Fibroblast of skin of right quadriceps (primary cell): ENCODE measurements at places on chromosomes 2 and 18.

DNA sequence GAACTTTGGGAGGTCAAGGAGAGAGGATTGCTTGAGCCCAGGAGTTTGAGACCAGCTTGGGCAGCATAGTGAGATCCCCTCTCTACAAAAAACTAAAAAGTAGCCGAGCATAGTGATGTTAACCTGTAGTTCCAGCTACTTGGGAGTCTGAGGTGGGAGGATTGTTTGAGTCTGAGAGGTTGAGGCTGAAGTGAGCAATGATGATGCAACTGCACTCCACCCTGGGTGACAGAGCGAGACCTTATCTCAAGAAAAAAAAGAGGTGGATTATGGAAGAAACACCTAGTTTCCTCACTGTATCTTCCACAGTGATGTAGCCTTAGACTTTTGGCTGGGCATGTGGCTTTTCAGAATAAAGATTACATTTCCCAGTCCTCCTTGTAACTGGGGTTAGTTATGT is 237.2 kb upstream of the SPRED2 start:
- DNase-seq = no peak

- no peak for DNase-seq
Measured at GRCh38 chr2:71615767-71616730, 162.7 kb downstream of the DYSF start.

- no peak for DNase-seq
Measured at GRCh38 chr18:38459131-38459994, 893.8 kb upstream of the CELF4 start.

GRCh38 chr2:172843902-172844715 is 108.5 kb downstream of the RAPGEF4 start:
- DNase-seq = no peak

GRCh38 chr2:102256874-102257462 is 54.4 kb upstream of the IL1RL1 start:
- no peak for DNase-seq

DNA sequence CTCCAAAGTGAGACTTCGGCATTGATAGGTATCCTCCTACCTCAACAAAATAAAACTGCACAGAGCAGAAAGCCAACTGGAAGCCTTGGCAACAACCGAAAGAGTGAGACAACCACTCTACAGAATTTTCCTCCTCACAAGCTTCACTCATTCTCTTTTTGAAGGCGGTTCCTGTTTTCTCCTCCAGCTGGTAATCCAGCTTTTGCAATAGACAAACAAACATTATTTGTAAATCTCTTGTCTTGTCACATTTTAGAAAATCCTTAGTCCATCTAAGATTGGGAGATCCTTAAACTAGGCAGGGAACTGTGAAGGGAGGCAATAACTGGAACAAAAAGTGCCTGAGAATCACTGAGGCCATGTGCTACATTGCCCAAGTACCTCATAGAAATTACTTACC is 332.4 kb downstream of the BCL11A start:
- no peak for DNase-seq

- peak; percentile 30 for DNase-seq
Measured at GRCh38 chr2:32739664-32740063, 111.8 kb downstream of the TTC27 start.

DNA sequence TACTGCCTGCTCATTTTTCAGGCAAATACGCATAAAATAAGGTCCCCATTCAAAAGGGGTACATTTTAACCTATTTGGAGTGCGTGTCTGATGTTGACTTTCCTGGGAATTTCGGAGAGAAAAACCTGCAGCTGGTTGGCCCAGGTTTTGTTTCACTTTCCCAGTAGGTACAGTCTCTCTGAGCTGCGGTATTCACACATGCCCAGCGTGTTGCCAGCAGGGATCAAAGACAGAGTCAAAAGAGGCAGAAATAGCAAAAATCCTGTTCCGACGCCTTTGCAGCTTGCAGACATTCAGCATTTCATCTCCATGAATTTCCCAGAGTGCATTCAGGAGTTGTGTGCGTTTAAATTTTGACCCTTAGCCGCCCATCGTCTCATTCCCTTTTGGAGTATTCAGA is 855.4 kb upstream of the CELF4 start:
- DNase-seq = no peak

- DNase-seq = no peak
Measured at GRCh38 chr18:58630071-58630470, 1.2 kb upstream of the ALPK2 start.

DNA sequence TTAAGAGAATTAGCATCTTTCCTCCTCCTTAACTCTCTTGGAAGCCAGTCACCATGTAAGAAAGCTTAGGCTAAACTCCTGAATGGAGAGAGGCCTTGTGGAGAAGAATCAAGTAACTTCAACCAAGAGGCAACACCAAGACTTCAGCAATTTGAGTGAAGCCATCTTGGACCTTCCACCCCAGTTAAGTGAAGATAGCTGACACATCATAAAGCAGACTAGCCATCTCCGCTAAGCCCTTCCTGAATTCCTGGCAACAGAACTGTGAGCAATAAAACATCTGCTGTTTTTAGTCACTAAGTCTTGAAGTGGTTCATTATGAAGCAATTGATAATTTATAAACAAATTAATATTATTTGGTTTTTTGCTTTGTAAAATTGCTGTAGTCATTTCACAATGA is 1.5 kb upstream of the ZNF397 start:
- DNase-seq = no peak

- no peak for DNase-seq
Measured at GRCh38 chr18:68409576-68409975, 305.3 kb downstream of the TMX3 start.

DNA sequence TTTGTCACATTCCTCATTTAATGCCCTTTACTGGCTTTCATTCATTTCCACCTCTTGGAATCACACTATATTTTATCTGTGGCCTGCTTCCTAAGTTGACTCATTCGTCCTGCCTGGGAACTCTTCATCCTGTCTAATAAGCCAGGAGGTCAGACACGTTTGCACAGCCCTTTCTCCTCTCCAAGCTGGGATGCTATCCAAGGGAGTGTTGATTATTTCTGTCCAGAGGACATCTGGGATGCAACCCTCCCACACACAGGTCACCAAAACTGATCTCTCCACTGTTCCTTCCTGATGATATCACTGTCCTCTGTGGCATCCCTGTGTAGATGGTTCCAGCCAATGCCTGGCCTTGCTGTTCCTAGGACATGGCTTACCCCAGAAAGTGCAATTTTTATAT is 79.8 kb upstream of the NOSTRIN start:
- DNase-seq = no peak

GRCh38 chr2:225531559-225531958 is 132.0 kb downstream of the NYAP2 start:
- DNase-seq = no peak

GRCh38 chr18:27970321-27970720 is 206.6 kb downstream of the CDH2 start:
- no peak for DNase-seq

DNA sequence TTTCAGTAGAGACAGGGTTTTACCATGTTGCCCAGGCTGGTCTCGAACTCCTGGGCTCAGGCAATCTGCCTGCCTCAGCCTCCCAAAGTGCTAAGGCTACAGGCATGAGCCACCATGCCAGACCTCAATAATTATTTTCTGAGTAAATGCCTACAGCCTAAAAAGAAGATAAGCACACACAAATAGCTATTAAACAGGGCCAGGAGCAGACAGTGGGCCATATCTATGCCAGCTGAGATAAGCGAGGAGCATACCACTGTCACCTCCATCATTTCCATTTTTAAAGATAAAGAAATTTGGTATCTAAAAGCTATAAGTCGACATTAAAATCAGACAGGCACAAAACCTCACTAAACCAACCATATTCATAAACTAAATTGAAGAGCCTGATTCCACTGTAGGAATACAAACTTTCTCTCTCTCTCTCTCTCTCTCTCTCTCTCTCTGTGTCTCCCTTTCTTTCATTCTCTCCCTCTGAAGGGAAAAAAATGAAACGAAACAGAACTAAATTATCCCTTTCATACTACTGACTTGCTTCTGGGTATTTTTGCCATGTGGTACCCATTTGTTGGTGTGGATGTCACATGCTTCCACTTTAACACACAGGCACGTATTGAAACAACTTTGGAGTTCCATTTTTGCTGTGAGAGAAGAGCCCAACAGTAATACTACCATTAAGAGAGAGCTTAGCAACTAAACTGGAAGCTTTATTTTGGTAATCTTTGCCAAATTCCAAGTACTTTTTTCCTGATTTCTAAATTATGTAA is 51.0 kb downstream of the FARSB start:
- DNase-seq = no peak

- DNase-seq = no peak
Measured at GRCh38 chr2:164620457-164620856, 825 bp downstream of the GRB14 start.

GRCh38 chr2:144288438-144288837 is 231.5 kb downstream of the ZEB2 start:
- DNase-seq = peak; percentile 25

DNA sequence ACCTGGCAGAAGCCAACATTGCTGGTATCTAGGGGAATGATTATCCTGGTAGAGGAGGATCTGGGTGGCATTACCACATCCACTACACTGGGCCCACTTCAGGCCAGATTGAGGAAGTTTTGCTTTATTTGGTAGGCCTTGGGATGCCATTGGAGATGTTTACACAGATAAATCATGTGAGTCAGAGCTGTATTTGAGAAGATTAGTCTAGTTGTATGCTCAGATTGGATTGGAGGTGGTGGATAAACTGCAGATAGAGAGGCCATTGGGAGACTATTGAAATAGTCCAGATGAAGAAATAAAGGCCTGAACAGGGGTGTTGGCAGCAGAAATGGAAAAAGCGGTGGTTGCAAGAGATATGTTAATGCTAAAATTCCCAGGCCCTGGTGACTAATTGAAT is 81.5 kb downstream of the EFEMP1 start:
- DNase-seq = peak; percentile 64

GRCh38 chr18:37315935-37316334 is 249.7 kb downstream of the CELF4 start:
- no peak for DNase-seq

DNA sequence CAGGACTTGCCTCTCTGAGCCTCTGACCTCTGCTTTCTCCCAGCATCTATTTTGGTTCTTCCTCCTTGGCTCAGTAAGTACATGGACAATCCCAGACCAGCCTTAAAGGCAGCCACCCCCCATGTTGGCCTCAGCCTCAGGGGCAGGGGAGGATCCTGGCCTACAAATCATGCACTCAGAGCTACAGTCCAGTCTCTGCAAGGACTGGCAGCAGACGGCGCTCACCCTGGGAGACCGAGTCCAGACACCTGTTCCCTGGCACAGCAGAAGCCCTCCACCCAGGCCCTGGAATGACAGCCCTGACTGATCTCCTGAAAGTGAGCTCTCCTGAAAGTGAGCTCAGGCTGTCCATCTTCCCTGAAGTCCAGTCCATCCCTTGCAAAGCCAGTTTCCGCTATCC is 25.7 kb upstream of the PTPN4 start:
- no peak for DNase-seq

DNA sequence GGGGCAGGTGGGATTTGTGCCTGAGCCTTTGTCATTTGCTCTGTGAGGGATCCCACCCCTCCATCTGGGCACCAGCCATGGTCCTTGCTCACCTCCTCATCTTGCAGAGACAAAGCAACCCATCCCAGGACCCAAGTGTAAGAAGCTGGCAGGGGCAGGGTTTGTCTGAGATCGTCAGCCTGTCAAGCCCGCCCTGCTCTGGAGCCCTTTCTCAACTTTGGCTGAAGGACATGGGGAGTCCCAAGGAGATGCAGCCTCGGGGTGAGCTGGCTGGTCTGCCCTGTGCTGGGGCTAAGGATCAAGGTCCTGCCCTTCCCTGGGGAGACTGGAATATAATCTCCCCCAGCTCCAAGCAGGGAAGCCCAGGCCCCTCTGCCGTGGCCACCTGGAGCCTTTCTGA is 86.0 kb downstream of the CAPN13 start:
- DNase-seq = no peak

- DNase-seq = no peak
Measured at GRCh38 chr18:9764011-9764481, 55.9 kb downstream of the RAB31 start.

DNA sequence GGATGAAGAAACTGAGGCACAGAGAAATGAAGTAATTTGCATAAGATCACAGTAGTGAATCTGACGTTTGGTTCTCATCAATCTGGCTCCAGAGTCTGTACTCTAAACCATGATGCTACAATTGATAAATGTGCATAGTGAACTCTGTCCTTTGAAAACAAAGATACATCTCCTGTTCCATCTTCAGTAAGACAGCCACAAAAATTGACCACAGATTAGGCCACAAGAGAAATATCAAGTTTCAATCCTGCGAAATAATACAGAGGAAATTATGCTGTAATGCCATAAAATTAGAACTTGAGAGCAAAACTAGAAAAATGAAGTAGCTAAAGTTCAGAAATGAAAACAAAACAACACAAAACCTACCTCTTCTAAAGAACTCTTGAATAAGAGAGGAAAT is 28.4 kb downstream of the FAM98A start:
- DNase-seq = no peak

DNA sequence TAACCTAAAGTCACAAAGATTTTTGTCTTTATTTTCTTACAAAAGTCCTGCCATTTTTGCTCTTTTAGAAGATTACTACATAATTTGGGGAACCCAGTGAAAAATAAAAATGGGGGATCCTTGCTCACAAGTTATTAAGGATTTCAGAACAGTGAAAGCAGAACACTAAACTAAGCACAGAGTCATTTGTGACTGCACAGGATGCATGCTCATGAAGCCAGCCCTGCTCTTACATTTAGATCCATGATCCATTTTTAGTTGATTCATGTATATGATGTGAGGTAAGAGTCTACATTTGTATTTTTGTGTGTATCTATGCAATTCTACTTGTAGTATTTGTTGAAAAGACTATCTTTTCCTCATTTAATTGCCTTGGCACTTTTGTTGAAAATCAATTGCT is 21.8 kb downstream of the SP140L start:
- no peak for DNase-seq

GRCh38 chr2:4047961-4048891 is 344.9 kb downstream of the DCDC2C start:
- DNase-seq = peak; percentile 24

- DNase-seq = peak; percentile 97
Measured at GRCh38 chr2:172783165-172783898, 47.7 kb downstream of the RAPGEF4 start.

- DNase-seq = no peak
Measured at GRCh38 chr2:183088061-183088460, 9.5 kb downstream of the DUSP19 start.

GRCh38 chr2:156339110-156339847 is 6.8 kb upstream of the NR4A2 start:
- DNase-seq = no peak

- no peak for DNase-seq
Measured at GRCh38 chr2:68632021-68632420, 11.4 kb upstream of the PROKR1 start.

DNA sequence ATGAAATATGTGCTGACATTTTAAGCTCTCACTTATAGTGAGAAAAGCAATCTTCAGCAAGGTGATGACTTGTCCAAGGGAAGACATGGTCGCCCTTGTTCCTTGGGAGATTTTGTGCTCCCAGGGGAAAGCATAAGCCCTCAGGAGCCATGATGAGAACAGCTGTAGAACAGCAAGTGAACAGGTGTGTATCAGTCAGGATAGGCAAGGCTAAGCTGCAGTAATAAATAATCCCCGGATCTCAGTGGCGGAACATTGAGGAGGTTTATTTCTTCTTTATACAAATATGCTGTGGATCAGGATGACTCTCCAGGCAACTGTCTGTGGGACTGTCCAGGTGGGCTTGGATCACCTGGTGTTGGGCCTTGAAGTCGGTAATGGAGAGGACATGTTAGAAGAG is 103.1 kb downstream of the MSH2 start:
- DNase-seq = no peak

- DNase-seq = peak; percentile 44
Measured at GRCh38 chr2:20593072-20594034, 57.5 kb downstream of the HS1BP3 start.

GRCh38 chr2:200492656-200493055 is 17.2 kb downstream of the KCTD18 start:
- DNase-seq = no peak
